ENCODE measurements at places on chromosomes 4 and X.

GRCh38 chr4:94880956-94881355, 123.2 kb downstream of the BMPR1B start:
- DNase-seq: no peak

- DNase-seq: no peak
These were observed 9.9 kb downstream of the TEC start for GRCh38 chr4:48259748-48260147.

- DNase-seq: no peak
These were observed 18.6 kb downstream of the FGFRL1 start for GRCh38 chr4:1030031-1030430.

GRCh38 chr4:167424341-167425256, 190.3 kb upstream of the SPOCK3 start:
- no peak for DNase-seq

GRCh38 chr4:122873146-122873545, 46.5 kb downstream of the FGF2 start:
- DNase-seq: no peak

GRCh38 chr4:44722001-44722400, 4.4 kb downstream of the GNPDA2 start:
- DNase-seq: no peak

DNA sequence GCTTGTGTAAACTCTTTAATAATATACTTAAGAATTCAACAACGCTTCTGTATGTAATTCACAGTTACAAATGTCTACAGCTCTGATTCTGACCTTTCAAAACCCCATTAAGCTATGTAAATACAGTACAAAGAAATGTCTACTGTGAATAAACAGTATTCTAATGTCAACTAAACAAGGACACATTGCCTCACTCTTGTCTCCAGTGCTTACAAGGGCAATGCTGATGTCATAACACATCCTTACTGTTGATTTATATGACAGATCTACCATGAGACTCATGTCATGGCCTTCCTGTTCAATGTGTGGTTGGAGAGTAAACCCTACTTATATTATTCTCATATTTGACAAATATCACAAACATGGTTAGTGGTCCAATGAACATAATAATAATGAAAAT, 256.1 kb upstream of the ADGRL3 start:
- no peak for DNase-seq

DNA sequence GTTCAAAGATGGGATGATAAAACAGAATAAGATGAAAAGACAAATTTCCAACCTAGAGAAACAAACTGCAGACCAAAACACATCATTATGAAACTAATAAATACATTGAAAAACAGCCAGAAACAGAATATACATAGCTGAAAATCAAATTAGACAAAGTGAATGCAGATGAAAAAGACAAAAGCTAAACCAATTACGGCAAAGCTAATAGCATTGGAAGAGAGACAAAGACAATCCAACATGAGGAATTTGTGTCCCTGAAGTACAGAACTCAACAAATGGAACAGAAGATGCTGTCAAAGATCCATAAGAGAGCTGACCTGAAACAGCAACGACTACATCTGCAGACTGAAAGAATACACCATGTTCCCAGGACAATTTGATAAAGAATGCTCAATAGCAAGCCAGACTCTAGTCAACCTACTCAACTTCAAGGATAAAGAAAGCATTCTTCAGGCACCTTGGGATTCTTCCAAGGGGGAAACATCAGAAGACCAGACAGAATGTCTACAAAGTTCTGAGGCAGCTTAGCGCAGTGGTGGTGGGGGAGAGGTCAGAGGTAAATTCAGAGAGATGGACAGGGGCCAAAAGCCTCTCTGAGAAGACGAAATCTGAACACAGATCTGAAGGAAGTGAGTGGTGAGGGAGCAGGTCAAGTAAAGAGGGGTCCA, 27.4 kb upstream of the IRAK1 start:
- DNase-seq: no peak

DNA sequence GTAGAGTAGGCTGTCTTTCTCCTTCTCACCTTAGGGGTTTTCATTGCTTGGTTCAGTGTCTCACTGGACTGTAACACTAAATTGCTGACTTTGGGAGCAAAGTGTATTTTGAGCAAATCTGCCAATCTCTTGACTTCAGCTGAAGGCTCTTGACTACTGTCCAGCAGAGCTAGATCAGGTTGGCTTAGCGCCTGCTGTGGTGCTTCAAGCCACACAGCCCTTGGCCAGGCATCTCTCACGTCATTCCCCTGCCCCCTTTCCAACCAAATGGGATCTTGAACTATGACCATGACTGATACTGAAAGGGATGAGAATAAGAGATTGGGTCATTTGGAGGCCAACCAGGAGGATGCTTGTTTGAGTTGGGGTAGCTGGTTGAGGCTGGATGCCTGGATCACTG, 4.8 kb downstream of the SLC16A2 start:
- DNase-seq: no peak

GRCh38 chr4:24244663-24245490, 339.5 kb downstream of the DHX15 start:
- DNase-seq: no peak

GRCh38 chrX:54288277-54288676, 69.6 kb downstream of the WNK3 start:
- no peak for DNase-seq

GRCh38 chrX:31057291-31057690, 14.6 kb downstream of the FTHL17 start:
- no peak for DNase-seq

GRCh38 chrX:15546745-15547144, 46.1 kb downstream of the BMX start:
- no peak for DNase-seq

GRCh38 chr4:56219447-56219846, 167.8 kb downstream of the AASDH start:
- DNase-seq: no peak

DNA sequence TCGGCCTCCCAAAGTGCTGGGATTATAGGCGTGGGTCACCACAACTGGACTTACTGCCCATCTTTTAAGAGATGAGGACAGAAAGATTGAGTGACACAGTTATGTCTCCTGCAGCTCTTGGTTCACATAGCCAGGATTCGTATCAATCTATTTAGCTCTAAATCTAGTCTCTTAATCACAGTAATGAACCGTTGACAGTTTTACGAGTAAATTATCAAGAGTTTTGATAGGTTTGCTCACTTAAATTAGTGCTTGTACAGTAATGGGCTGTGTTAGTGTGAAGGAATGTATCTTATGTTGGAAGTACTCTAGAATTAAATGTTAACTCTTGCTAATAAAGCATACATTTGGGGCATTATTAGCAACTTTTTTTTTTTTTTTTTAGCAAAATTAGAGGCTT, 105.7 kb downstream of the PTTG2 start:
- DNase-seq: no peak

GRCh38 chr4:67576538-67576937, 18.0 kb downstream of the STAP1 start:
- no peak for DNase-seq

- no peak for DNase-seq
These were observed 167.2 kb downstream of the STK32B start for GRCh38 chr4:5218376-5219069.

DNA sequence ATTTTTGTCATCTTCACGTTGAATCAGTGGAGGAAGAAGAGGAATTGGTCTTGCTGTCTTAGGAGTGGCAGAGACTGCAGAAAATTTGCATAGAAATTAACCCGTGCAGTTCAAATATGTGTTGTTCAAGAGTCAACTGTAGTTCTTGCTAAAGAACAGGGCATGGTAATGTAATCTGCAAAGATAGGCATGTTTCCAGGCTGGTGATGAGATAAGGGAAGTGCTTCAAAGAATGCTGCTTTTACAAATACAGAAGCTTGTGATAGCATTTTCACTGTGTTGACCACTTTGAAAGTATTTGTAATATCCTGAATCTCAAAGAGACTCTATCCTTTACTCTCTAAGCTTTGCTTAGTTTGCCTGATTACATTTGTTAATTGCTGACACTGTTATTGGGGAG, 60.1 kb downstream of the PRRG1 start:
- no peak for DNase-seq

- DNase-seq: no peak
These were observed 449.1 kb downstream of the NKX6-1 start for GRCh38 chr4:84050015-84050414.

- peak; percentile 85 for DNase-seq
These were observed 24.8 kb downstream of the SMIM20 start for GRCh38 chr4:25938787-25939186.

DNA sequence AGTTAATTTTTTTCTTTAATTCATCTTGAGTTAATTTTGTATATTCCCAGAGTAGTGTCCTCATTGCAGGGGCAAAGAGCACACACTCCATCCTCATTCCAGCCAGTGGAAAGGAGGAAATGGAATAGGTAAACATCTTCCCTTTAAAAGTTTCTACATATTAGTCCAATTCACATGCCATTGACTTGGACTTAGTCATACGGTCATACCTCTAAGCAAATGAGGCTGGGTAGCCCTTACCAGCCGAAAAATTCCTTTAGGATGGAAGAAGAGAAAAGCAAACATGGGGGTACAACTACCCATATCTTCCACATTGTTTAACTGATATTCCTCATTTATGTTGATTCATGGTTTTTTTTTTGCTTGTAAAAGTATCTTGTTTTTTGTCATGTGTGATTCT, 37.4 kb upstream of the NDP start:
- no peak for DNase-seq

GRCh38 chrX:154436374-154436982, 476 bp upstream of the GDI1 start:
- DNase-seq: no peak

- DNase-seq: no peak
These were observed 902.7 kb upstream of the EPHA5 start for GRCh38 chr4:66572949-66573348.

- no peak for DNase-seq
These were observed at the start of gene ARHGAP4 for GRCh38 chrX:153925739-153926551. Gene ARHGAP4 (minus strand): TSS chrX:153926264. CDS start chrX:153926202, 62 bp downstream.

DNA sequence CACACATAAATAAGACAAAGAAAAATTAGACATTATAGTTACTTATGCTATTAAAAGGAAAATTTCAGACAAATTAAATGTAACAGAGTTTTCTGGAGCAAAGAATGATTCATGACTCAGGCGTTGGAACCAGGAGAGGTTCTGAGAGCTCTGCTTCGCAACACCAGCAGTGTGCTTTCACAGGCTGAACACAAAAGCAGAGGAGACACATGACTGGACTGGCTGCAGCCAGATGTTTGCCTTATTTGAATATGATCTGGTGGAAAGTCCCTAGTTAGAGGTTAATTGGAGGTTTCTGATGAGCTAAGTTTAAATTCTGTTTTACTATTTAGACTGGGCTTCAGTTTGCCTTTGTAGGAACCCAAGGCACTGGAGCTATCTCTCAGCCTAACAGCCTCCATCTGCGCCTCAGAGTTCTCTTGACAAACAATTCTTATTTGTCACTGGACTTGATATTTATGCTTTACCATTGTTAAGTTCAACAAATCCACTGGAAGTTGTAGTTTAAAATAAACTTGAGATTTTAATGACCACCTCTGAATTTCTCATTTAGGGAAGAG, 16.2 kb downstream of the BOD1L1 start:
- peak; percentile 52 for DNase-seq

All from GM12878 (cell line).